ENCODE measurements at places on chromosomes 6 and 20.

DNA sequence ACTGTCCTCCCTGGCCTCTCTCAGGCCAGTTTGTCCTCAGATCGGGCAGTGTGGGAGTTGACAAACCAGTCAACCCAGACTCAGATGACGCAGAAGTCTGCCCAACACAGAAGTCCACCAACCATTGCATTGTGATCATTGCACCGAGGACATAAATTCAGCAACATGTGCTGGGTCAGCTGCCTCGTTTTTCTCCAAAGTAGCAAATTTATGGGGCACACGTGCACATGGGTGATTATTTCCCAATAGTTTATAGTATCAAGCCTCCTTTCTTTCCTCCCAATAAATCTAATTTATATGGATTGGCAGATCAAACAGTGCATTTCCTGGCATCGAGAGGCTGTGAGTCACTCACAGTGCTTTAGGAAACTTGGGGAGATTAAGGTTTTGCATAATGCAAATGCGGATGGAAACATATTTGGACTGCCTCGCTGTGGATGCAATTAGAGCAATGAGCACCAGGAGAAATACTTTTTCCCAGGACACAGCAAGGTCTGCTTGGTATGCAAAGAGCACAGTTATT lies 413.7 kb upstream of the SULF2 start:
- no peak for DNase-seq

DNA sequence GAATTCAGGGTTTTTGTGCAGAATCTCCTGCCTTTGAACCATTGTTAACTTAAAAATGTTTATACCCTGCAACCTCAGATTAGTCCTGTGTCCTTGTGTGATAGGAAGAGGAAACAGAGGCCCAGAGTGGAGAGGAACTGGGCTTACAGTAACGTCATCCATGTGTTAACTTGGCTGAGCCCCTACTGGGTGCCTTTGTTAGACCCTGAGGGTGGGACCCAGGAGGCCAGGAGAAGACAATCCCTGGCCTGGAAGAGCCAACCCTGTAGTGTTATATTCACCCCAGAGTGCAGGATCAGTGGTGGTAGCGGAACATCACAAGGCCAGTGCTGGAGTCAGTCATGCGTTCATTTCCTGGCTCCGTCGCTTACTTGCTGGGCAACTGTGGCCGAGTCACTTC lies 10.6 kb downstream of the MYLK2 start:
- no peak for DNase-seq

DNA sequence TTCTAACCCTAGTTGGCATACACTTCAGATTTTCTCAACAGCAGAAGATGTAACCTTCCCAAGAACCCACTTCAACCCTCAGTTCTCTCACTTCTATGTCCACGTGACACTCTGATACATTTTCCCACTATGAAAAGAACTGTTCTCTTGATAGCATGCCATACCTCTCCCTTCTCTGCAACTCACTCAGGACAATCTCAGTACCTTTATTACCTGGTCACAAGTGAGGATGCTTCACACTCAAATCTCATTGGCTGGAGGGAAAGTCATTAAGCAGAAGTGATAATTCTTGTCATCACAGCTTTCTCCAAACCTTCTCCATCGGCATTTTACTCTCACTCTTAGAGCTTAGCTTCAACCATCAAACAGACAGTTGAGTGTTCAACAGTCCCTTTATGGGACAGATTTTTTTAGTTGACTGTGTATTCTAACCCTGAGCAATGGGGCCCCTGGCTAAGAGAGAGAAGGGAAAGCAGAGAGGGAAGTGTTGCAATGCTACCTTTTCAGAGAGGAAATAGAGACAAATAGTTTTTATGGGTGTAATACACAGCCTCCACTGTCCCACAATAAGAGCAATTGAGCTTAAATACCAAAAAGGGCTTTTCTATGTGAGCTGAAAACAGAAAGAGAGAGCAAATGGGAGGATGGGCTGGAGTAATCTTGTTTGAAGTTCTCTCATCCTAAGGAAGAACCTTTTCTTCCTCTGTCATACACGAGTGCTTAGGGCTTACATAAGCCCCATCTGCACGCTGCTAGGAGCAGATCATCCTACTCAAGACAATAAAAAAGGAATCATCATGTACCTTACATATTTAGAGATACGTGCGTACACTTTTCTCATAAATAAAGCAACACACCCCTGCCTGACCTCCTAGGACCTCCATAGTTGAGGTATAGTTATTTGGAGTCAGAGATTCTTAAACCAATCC lies 16.0 kb downstream of the HLA-DPA1 start:
- DNase-seq, result no peak

- no peak for DNase-seq
These were observed 1.7 kb upstream of the SIGLEC1 start for GRCh38 chr20:3714092-3714491.

GRCh38 chr6:111215131-111215530 lies 127.8 kb downstream of the SLC16A10 start:
- no peak for DNase-seq

- no peak for DNase-seq
These were observed 109.0 kb upstream of the COL21A1 start for GRCh38 chr6:56356426-56356825.

GRCh38 chr6:141866731-141867497 lies 265.8 kb upstream of the GJE1 start:
- no peak for DNase-seq

- DNase-seq, result no peak
These were observed 11.1 kb downstream of the REV3L start for GRCh38 chr6:111471958-111472357.

DNA sequence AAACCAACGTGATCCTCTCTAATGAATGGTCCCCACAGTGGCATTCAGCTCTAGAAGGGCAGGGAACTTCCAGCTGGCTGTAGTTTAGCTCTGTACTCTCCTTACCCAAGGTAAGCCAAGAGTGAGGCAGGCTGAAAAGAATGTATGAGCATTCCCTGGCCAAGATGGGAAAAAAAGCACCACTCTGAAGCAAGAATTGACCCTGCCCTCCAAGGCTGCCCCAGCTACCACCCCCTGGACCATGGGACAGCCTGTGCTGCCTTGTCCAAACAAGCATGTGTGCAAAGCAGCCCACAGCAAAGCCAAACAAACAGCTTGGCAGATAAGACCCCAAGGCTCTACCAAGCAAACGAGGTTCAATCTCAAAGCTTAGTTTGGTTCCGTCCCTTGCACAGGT lies 73.9 kb downstream of the GFOD1 start:
- DNase-seq, result no peak

DNA sequence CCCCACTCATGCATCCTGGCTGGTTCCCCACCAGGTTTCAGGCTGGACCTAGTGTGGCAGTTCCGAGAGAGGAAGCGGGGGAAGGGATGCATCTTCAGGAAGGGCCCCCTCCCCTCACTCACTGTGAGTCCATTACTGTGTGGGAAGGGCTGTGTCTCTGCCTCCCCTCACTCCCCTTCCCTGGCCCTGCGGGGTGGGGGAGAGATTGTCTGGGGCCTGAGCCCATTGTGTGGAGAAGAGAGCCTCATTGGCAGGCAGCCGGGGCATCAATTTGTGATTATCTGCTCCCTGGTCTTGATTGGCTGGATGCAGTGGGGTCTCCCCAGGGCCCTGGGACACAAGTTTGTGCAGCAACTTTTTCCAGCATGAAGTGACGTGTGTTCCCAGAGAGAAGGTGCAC lies 4.1 kb upstream of the MYT1 start:
- DNase-seq, result no peak

- DNase-seq, result no peak
These were observed 73.2 kb upstream of the HCRTR2 start for GRCh38 chr6:55101157-55101556.

DNA sequence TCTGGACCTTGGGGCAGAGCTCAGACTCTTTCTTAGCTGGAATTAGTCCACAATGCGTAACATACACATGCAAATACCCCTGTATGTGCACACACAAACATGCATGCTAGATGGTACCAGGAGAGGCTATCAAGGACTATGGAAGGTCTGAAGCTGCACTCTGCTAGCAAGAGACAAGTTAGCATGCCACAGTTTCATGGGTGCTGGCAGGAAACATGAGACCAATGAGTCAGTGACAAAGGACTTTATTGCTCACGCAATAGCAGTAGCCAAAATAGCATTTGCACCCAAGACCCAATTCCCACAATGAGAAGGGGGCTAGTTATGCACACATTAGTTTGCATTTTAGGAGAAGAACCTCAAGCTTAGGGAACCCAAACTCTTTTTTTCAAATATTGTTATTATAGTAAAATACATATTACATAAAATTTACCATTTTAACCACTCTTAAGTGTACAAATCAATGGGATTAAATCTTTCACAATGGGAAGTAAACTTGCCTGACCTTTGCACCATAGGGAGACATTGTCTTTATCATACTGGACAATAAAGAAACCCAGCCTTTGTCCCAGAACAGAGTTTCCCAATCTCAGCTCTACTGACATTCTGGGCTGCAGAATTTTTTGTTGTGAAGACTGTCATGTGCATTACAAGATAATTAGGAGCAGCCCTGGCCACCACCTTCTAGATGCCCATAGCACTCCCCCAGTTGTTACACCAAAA lies 69.1 kb downstream of the NRSN1 start:
- no peak for DNase-seq

GRCh38 chr6:68572975-68573374 lies 62.1 kb upstream of the ADGRB3 start:
- no peak for DNase-seq

DNA sequence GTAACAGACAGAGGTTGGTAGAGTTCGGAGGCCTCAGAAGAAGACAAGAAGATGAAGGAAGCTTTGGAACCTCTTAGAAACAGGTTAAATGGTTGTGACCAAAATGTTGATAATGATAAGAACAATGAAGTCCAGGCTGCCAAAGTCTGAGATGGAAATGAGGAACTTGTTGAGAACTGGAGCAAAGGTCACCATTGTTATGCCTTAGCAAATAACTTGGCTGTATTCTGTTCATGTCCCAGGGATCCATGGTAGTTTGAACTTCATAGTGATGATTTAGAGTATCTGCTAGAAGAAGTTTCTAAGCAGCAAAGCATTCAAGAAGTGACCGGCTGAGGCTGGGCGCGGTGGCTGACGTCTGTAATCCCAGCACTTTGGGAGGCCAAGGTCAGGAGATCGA lies 11.1 kb upstream of the LSM14B start:
- DNase-seq, result no peak

- DNase-seq, result no peak
These were observed 279.8 kb downstream of the EPHA7 start for GRCh38 chr6:93139408-93140081.

GRCh38 chr20:3797226-3797545 lies 1.1 kb downstream of the CDC25B start:
- DNase-seq, result no peak

DNA sequence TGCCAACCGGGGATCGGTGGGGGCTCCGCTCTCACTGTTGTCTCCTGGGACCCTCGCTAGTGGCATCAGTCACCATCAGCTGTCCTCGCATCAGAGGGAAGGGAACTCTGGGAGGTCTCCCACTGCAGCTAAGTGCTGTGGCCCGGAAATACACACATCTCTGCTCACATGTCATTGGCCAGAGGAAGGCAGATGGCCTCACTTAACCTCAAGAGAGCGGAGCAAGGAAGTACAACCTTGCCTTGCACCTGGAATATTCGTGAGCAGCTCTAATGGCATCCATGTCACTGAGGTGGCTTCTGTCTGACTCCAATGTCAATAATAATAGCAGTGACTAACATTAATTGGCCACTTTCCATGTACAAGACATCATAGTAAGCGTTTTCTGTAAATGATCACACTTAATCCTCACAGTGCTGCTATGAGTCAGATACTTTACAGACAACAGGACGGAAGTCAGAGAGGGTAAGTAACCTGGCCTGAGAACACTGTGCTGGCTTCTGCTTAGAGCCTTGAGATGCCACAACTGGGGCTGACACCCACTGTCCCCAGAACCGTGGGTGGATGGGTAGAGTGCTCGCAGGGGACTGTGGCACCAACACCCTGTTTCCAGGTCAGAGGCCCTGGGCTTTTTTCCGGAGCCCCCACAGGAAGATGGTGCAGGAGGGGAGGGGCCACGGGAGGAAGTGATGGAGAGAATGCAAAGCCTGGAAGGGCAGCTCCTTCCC lies 6.0 kb downstream of the LHFPL5 start:
- no peak for DNase-seq

- no peak for DNase-seq
These were observed 718.7 kb upstream of the ADGRB3 start for GRCh38 chr6:67916399-67916798.

DNA sequence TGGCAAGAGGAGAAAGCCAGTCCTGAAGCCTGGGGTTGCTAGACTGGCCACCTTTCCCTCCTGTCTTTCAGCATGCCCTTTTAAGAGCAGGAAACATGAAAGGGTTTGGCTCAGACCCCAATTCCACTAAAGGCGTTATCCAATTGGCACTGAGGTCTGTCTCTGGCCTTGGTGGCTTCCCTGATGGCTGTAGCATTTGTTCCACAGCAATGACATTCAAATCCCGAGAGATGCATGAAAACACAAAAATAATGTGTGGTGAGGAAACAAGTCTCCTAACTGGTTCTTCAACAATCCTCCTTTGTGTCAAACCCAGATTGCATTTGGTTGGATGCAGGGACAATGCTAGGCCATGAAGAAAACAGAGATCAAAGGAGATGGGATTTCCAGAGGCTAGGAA lies 56.5 kb upstream of the ADTRP start:
- no peak for DNase-seq

DNA sequence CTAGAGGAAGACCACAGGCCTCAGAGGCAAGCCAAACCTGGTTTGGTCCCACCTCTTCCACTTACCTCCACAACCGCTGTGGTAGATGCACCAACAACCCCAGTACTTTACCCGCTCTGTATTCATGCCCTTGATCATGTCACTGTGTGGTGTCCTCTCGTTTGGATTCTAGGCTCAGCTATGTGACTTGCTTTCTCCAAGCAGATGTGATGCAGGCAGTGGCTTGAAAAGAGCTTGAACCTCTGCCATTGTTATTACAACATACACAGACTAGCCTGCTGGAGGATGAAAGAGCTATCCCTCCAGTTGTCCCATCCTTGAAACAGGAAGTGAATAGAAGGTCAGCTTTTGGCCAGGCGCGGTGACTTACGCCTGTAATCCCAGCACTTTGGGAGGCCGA lies 147.7 kb downstream of the ZNF217 start:
- DNase-seq, result no peak

GRCh38 chr6:35213824-35214756 lies at the start of gene SCUBE3:
Gene SCUBE3 (plus strand): TSS chr6:35213956. CDS start chr6:35214419, 463 bp downstream.
- DNase-seq, result peak; percentile 35

DNA sequence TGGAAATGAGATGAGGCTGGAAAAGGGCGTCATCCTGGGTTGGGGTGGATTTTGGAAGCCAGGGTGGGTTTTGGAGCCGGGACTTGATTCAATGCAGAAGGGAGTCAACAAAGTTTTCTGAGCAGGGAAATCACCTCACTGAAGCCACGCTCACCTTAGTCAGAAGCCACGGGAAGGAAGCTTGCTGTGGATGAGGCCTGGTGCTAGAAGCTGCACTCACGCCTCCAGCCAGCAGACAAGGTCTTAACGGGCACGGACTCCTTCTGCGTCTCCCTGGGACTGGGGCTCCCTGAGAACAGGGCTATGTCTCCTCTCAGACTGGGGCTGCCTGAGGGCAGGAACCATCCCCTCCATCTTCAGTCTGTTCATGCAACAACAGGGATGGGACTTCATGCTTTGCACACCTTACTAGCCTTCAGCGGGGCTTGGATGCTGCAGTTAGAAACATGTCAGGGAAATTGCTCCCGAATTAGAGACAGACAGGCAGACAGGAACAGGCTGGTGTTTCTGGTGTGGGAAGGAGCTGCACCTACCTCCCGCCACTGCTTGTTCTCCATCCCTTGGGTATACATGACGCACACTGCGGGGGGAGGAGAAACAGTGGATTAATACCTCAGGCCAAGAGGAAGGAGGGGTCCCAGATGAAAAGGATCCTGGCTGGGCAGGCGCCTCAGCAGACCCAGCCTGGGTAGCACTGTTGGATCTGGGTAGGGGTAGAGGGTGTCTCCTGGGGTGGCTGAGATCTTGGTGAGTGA lies 17.5 kb downstream of the CPNE5 start:
- no peak for DNase-seq

- DNase-seq, result no peak
These were observed 41.5 kb upstream of the SMIM28 start for GRCh38 chr6:138336221-138336620.
